ENCODE measurements at places on chromosomes 5 and 9.

GRCh38 chr9:126119731-126120130 is 206.9 kb upstream of the MVB12B start:
- DNase-seq, result no peak

DNA sequence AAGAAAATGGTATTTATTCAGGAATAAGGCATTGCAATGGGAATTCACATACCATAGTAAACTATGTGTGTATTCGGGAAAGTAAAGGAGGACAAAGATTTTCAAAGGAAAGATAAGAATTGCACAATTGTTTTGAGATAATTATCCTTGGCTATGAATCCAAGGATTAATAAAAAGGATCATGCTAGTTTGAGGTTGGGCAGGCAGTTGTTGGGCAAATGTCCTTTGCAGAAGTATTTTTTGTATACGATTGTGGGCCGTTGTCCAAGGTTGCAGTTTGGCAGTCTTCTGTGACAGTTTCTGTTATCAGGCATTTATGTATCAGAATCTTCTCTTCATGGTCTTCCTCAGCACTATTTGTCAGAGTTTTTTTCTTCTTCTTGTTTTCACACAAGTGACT is 10.6 kb upstream of the UBAP2 start:
- no peak for DNase-seq

DNA sequence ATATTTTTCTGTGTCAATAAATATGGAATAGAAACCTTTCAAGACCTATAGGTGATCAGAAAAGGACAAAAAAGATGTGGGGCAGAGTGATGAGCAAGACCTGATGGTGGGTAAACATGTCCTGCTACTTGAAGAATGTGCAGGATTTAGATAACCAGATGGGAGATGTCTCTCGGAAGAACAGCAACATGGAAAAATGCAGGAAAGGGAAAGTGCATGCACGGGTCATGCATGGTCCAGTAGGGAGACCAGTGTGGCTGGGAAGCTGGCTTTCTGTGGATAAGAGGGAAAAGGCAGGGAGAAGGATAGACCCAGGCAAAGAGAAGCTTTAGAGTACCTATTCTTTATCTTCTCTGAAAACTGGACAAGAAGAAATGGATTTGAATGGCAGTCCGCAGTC is 7.1 kb upstream of the CAST start:
- no peak for DNase-seq

GRCh38 chr5:126462239-126463014 is 39.2 kb downstream of the GRAMD2B start:
- DNase-seq, result no peak

All from stimulated activated CD4-positive, alpha-beta T cell treated with anti-CD3 and anti-CD28 coated beads, Interleukin-4, amount 100 ng/mL, for 1 hour (primary cell).